ENCODE measurements at places on chromosomes 2 and 18.

DNA sequence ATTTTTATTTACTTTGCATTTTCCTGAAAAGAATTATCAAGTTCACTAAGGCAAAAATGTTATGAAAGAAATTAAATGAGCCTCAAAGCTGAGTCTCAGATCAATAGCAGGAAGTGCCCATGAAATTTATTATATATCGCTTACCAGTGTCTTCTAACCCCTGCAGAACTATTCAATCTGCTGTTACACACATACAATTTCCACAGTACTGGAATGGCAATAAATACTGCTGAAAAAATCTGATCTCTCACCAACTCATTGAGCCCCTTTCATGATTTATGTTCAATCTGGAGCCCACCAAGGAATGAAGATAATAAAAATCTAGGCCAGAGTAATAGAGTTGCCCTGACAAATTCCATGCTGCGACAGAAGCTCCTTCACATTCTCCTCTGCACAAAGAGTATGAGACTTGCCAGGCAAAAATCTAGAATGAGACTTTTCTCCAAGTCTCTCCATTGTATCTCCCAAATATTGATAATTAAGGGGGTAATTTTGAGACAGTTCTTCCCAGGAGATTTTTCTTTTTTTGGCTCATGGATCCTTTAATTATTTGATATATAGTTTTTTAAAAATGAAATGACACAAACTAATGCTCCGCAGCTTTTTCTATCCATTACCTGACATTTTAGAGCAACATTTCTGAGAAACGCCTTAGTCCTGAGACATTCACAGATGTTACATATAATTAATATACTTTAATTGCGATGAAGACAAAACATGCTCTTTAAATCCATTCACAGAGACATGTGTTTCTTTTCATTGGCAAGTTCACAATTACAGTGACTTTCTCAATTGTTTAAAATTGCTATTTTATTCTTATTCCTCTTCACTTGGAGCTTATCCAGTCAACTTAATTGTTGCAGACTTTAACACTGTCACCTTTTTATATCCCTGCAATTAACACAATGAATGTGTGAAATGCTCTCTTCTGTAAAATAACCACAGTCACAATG, 1020.4 kb downstream of the CBLN2 start:
- DNase-seq, result no peak

DNA sequence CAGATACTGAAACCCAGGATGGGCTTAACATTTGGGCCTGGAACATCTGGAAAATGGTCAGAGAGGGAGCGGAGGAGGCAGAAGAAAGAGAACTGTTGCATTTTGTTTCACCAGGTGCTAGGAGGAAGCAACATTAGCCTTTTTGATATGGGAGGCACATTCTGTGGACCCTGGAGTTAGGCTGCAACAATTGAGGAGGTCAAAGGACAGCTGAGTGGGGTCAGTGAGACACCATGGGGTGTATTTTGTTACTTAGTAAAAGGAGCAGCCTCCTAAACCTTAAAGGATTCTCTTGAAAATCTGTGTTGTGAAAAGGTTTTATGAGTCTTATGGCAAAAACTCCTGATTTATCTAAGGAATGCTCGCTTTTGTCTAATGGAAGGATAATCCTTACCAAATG, 124.9 kb downstream of the GREB1L start:
- no peak for DNase-seq

DNA sequence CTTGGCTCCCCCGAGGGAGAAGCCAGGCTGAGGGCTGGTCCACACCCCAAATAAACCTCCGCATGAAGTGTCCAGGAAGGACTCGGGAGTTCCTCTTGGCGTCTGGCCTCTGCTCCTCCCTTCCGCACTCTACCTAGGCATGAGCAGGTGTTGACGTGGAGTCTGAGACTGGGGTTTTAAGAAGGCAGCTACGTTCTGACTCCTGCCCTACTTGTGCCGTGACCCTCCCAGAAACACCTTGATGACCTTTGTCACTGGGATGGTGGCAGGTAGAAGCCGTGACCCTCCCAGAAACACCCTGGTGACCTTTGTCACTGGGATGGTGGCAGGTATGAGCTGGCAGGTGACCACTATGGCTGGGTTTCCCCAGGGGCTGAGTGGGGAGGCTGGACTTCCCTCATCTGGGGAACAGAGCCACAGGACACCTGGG, 54.8 kb downstream of the HS6ST1 start:
- DNase-seq, result no peak

DNA sequence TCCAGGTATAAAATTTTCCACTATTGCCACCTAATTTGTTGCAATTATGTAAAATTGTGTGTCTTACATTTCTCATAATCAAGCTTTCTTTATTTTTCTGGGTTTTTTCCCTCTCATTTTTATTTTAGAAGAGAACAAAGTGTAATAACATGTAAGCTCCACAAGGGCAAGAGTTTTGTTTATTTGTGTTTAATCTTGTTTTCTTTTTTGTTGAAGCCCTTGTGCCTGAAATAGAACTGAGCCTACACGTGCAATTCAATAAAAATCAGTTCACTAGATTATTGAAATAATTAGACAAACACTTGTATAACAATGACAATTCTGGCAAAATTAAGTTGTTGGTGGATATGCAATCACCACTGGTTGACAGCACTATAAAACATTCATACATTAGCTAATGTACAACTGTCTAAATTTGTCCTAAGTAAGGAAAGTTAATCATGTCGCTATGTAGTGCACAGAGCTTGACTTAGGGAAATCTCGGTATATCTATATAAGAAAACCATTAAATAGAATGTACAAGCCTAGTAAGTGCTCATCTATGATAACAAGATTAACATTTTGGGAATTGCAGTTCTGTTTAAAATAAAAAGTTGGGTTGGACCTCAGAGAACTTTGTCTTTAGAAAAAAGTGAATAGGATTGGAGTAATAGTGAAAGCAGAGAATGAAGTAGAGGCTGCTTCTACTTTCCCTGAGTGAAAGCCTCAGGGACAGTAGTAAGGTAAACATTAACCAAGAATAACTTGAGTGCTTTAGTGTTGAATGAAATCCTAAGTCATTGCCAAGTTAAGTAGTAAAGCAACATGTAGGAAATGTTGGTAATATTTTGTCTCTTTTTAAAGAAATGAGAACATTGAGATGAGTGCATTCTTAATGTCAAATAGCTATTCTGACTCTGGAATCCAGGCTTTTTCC, 37.4 kb upstream of the NOL4 start:
- DNase-seq, result no peak

DNA sequence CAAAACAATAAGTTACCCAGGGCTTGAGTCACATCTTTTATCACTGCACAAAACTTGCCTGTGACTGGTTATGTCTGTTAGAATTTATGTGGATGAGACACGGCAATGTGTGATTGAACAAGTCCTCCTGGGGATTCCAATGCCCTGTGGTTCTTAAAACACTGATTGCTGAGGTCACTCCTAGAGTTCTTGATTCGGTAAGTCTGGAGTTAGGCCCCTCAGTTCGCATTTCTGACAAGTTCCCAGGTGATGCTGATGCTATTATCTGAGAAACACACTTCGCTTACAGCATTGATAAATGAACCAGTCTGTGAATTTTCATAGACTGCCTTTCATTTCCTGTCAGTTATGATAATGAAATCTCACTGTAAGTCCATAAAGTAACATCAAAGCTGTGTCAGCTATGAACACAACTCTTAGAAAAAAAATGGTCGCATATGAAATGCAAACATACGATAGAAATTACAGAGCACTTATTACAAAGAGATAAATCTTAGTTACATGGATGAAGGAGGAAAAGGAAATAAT, 214.0 kb downstream of the DLGAP1 start:
- no peak for DNase-seq

- no peak for DNase-seq
Measured at GRCh38 chr2:32715981-32716380, 88.1 kb downstream of the TTC27 start.

GRCh38 chr2:16693854-16694253, 28.2 kb upstream of the CYRIA start:
- no peak for DNase-seq

GRCh38 chr2:31013301-31013700, 124.9 kb downstream of the GALNT14 start:
- no peak for DNase-seq

DNA sequence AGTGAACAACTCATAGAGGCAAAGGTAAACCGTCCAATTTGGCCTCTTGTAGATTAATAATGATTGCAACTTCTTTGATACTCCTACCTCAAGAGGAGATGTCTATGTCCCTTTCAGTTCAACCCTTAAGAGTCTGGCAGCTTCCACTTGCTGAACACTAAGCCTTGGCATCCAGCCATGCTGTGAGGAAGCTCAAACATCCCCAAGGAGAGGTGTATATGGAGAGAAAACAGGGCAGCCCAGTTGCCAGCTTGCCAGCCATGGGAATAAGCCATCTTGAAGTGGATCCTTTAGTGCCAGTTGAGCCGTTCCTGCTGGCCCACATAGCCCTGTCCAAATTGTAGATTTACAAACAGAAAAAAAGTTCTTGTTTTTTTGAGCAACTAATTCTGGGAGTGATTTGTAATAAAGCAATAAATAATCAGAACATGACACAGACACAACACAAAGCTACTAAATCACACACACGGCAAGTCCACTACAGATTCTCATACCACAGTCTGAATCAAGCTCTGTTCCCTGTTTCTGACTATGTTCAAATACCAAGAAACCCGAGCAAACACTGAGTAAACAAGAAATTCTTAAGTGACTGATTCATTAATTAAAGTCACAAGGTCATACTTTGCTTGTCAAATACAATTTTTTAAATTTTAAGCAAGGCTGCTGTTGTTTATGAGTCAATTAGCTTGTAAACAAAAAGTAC, 96.1 kb downstream of the PID1 start:
- no peak for DNase-seq

- DNase-seq, result no peak
Measured at GRCh38 chr2:47513981-47514520, 111.1 kb downstream of the MSH2 start.

GRCh38 chr18:39272230-39272629, 1706.6 kb upstream of the CELF4 start:
- DNase-seq, result no peak

DNA sequence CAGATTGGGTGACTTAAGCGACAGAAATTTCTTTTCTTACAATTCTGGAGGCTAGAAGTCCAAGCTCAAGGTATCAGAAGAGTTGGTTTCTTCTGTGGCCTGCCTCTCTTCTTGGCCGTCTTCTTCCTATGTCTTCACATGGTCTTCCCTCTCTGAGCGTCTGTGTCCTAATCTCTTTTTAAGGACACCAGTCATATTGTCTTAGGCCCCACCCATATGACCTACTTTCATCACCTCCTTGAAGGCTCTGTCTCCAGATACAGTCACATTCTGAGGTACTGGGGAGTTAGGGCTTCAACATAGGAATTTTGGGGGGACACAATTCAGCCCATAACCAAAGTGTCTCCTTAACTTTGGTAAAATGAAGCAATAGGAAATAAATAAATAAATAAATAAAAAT, 110.9 kb upstream of the EPC2 start:
- DNase-seq, result no peak

- peak; percentile 10 for DNase-seq
Measured at GRCh38 chr2:217713395-217714286, 289.2 kb downstream of the TNS1 start.

- DNase-seq, result no peak
Measured at GRCh38 chr2:70986499-70987189, 8.0 kb downstream of the TEX261 start.

DNA sequence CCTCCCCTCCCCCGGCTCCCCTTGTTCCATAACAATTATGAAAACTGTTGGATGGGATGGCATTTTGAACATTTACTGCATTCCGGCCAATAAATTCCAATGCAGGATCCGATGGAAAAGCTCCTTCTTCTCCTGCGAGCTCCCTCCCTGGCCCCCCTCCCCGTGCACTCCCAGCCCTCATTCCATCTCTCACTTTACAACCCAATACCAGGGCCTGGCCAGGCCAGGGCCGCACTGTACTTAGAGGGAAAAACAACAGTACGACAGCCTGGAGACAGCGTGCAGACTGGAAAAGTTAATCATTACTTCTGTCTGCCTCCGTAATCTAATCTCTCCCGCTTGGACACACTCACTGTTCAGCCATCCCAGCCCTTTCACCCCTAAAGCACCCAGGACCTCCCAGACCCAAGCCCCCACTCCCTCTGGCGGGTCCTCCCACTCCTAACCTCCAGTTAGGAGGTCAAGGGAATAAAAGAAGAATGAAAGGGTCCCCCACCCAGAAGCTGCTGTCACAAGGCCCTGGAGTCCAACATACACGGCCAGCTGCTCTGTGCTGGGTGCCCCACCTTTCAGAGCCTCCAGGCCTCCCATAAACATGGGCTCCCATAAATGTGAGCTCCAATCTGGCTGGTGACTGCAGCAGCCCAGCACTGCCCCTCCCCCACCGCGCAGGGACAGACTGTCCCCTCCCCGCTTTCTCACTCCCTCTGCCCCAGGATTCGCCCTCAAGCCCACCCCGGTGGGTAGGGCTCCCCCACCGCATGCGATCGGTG, 20.6 kb downstream of the SMAD7 start:
- DNase-seq, result no peak

GRCh38 chr2:20914771-20915170, 91.9 kb upstream of the LDAH start:
- no peak for DNase-seq

DNA sequence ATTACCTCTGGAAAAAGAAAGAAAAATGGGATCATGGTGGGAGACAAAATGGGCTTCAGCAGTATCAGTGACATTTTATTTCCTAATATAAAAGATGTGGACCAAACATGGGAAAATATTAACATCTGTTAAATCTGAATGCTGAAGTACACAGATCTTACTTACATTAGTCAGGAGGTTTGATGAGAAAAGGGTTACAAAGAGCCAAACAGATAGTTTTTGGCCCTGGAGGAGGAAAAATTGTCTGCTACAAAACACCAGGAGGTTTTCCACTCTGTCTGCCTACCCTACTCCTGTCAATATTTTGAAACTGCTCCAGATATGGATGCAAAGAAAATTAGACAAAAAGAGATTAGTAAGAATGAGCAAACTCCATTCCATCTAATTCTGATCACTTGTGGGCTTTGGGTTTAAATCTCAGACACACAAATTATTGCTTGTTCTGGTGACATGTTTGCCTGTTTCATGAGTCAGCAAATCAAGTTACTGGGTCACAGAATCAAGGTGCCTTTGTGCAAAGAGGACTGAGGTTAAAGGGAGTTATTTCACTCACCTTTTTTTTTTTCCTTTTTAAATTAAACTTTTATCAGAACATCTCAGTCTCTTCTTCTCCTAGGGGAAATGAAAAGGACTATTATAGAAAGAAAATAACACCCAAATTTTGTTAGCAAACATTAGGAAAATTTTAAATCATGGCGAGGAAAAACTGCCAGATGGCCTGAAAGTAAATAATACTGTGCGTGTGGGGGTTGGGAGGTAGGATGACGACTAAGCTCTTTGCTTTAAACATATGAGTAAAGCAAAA, 87.0 kb upstream of the SPATS2L start:
- no peak for DNase-seq

GRCh38 chr2:20429528-20429927, 17.3 kb upstream of the RHOB start:
- no peak for DNase-seq

GRCh38 chr2:19731037-19731436, 170.7 kb downstream of the TTC32 start:
- DNase-seq, result no peak

DNA sequence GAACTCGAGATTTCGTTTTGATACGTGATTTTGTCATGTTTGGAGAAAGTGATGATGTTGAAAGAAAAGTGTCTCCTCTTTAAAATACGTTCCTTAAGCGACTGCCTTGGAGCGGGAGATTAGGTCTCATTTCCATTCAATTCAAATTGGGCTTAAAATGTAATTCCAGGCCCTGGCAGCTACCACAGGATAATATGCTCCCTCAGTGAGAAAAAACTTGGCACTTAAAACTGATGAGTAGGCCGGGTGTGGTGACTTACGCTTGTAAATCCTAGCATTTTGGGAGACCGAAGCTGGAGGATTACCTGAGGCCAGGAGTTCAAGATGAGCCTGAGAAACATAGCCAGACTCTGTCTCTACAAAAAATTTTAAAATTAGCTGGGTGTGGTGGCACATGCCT, 146.3 kb upstream of the L3MBTL4 start:
- DNase-seq, result no peak

Data from stimulated activated CD4-positive, alpha-beta T cell treated with anti-CD3 and anti-CD28 coated beads, TNF-alpha, amount 100 ng/mL, for 1 hour (primary cell).